ENCODE measurements at places on chromosomes 1 and 21.
A peak's percentile ranks its signal among the peaks of the same experiment; 100 is the strongest.

GRCh38 chr1:206469933-206470691 is at the start of gene IKBKE:
Gene IKBKE, plus strand, starts transcription at chr1:206470476. Its CDS starts 2,752 bp downstream, at chr1:206473228.
- DNase-seq = peak; percentile 82

DNA sequence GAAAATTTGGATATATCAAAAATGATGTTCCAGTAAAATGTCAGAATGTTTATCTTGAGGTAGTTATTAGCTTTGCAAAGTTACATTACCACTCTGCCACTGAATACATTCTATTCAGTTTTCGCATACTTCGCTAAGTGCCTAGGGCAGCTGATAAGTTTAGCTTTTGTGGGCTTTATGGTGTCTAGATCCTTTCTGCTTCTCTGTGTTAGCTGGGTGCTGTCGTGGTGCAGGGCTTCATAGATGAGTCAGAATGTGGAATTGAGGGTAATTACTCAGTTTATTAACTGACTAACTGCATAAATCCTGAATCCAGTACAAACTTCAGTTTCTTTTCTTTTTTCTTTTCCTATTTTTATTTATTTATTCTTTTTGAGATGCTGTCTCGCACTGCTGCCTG is 21.5 kb downstream of the NCAM2 start:
- no peak for DNase-seq

GRCh38 chr1:61979729-61980128 is 214.9 kb upstream of the L1TD1 start:
- DNase-seq = no peak

GRCh38 chr1:61428146-61428545 is 296.8 kb downstream of the TM2D1 start:
- no peak for DNase-seq

GRCh38 chr21:41537356-41537755 is 29.4 kb upstream of the TMPRSS2 start:
- DNase-seq = no peak

- DNase-seq = no peak
These were observed 29.4 kb upstream of the PRSS38 start for GRCh38 chr1:227785805-227786671.

DNA sequence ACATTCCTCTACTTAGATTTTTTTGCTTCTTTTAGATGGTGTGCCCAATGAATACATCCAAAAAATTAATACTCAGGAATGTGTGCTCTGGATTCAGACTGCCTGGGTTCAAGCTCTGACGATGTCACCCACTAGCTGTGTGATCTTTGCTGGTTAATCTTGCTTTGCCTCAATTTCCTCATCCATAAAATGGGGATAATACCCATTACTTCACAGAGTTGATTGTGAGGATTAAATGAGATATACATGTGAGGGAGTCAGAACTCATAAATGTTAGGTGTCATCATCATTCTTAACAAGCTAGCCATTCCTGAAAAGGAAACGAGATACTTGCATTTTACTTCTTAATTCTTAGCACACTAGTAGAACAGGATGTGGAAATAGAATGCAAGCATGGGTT is 12.9 kb upstream of the TTF2 start:
- DNase-seq = no peak

GRCh38 chr21:46457801-46458314 is 833 bp upstream of the DIP2A start:
- peak; percentile 17 for DNase-seq

DNA sequence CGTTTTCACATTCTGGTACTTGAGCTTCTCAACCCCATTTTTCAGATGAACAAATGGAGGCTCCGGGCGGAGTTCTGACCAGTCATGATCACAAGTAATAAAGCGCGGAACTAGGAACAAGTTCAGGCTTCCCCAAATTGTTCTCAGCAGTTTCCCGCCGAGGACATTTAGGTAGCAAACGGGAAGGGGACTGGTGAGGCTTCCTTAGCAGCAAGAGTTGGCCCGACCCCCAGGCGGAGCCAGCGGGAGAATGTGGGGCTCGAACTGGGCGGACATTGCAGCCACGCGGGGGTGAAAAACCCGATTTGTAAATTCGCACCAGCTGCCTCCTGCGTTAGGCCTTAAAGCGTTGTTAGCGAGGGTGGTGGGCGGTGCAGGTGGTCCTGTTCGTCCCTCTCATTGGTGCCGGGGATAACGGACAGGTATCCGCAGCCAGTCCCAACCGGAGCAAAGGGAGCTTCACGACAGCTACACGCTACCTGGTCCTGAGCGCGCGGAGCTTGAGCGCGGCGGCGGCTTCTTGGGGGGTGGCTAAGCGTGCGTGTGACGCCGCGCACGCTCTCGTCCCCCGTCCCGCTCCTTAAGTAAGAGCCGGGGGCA is 15.3 kb downstream of the SEMA6C start:
- no peak for DNase-seq

DNA sequence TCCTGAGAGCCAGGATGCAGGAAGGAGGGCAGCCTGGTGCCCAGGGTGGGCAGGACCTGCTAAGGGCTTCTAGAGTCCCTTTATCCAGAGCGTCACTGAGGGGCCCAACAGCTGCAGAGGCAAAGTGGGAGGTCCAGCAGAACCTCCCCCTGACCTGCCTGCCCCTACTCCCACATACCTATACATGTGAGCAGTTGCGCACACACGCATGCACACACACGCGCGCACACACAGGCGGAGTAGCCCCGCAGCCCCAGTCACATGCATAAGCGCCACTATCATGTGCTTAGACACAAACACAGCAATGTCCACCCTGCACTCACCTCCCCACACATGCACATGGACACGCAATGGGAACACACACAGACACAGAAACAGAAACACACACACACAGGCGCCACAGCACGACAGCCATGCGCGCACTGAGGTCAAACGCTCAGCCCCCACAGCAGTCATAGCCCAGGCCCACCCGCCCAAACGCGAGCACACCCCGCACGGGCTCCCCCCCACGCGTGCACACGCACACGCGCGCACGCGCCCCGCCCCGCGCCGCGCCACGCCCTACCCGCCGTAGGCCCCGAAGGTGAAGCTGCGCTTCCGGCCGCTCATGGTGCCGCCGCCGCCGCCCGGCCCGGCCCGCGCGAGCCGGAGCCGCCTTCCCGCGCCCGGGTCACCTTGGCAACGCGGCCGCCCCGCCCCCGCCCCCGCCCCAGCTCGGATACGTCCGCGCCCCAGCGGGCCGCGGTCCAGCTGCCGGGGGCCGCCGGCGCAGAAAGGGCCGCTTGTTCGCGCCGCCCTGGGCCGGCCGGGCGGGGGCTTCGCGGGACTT is 17.7 kb downstream of the RAP1GAP start:
- DNase-seq = no peak

- DNase-seq = no peak
These were observed 383.5 kb downstream of the NTNG1 start for GRCh38 chr1:107524301-107524700.

- DNase-seq = no peak
These were observed 640.7 kb upstream of the PTBP2 start for GRCh38 chr1:96080925-96081324.

GRCh38 chr21:37117204-37117603 is 44.1 kb downstream of the TTC3 start:
- no peak for DNase-seq

DNA sequence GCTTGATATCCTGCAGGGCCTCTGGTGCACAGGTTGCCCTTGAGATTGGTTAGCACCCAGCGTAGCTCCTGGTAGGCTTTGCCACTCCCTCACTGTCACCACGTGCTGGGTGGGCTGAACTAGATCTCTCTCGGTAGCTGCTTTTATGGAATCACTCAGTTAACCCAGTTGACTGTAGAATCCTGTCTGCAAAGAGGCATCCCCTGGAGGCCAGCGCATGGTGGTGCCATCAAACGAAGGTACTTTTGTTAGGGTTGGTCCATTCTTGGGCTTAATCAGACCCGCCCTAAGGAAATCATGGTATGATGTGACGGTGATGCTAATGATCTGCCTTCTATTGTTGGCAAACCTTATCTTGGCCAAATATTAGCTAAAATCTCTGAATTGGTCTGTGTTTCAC is 153.4 kb downstream of the GALNT2 start:
- no peak for DNase-seq

GRCh38 chr1:87451229-87451920 is 122.7 kb downstream of the LMO4 start:
- no peak for DNase-seq

DNA sequence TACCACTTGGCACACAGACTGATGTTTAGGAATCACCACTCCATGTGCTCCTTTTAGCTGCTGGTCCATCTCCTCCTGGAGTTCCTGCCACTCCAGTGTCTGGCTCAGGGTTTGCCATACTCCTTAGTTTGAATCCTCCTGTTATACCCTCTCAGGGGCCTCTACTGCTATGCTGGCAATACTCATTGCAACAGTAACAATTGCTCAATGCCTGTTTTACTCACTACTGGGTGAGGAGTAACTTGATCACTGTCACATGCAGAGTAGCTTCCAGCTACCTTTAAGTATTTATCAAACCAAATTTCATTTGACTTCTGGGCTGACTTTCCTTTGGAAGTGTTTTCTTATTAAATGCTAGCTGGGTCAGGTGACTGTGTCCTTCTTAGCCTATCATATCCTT is 107.2 kb upstream of the WLS start:
- DNase-seq = no peak

GRCh38 chr21:42193131-42193671 is 25.7 kb upstream of the ABCG1 start:
- DNase-seq = no peak

DNA sequence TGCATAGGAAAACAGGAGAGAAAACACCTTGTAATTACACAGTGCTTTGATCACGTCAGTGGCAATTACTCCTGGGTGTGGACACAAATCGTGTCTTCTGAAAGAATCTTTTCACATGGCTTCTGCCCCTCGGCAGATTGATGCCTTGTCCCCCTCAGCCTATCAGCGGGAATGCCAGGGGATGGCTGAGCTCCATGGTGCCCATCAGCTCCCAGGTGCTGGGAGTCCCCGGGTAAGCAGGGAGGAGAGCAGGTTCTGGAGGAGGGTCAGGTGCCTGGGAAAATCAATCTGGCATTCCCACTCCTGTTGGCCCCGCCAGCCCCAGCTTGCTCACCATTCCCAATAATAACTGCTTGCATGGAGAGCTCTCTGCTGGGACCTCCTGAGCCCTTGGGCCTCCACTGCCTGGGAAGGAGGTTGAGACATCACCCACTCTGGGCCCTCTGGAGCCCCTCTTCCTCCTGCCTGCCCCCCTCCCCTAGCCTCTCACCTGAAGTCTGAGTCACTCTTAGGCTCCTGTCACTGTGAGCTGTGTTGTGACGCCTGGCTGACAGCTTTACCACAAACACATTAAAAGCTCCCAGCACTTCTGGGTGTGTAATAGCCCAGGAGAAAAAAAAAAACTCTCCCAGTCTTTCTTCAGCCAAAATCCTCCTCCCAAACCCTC is 4.9 kb downstream of the CAMK2N1 start:
- peak; percentile 42 for DNase-seq

- no peak for DNase-seq
These were observed 27.6 kb downstream of the GPR88 start for GRCh38 chr1:100565533-100565932.

DNA sequence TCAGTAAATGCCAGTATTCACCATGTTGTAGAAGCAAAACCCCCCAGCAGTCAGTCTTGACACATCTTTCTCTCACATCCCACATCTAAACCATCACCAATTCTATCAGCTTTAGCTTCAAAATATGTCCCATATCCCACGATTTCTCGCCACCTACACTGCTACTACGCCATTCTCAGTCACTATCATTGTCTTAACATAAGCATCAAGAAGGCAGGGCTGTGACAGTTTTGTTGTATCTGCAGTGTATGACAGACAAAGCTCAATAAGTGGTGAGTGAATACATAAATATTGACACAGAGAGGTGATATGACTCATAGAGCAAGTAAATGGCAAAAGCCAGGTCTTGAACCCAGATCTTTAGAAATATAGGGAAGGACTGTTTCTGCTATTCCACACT is 59.9 kb downstream of the JAK1 start:
- no peak for DNase-seq

GRCh38 chr1:36198641-36199040 is 25.6 kb upstream of the THRAP3 start:
- no peak for DNase-seq

GRCh38 chr1:186187601-186188000 is 187.5 kb downstream of the TPR start:
- DNase-seq = peak; percentile 83

DNA sequence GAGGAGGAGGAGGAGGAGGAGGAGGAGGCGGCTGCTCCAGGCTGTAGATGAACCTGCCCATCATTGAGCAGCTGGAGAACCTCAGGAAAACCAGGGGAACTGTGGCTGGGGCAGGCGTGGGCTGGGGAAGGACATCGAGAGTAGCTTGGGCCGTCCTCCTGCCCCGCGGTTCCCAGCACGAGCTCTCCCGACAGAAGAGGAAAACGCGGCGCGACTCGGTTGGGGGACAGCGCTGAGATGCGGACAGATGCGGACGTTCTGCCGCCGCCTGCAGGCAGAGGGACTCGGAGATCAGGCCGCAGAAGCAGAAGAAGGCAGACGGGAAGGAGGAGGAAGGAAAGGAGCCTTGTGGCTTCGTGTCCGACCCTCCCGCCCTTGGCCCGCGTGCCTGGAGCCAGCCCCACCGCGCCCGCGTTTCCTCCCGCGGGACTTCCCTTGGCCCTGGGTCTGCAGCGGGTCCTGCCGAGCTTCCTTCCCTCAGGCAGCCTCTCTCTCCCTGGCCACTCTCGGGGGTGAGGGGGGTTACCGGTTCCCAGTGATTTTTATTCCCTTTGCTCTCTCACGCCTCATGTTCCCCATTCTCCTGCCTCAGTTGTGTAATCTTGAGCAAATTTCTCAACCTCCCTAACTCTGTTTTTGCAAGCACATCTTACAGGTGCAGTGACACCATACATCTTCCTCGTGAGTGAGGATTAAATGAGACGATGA is 1.7 kb upstream of the TNFRSF9 start:
- DNase-seq = no peak

All from RCC 7860 (cell line).